ENCODE measurements at places on chromosomes 12 and 14.

GRCh38 chr14:85310491-85311272, 219.3 kb upstream of the FLRT2 start:
- no peak for DNase-seq

DNA sequence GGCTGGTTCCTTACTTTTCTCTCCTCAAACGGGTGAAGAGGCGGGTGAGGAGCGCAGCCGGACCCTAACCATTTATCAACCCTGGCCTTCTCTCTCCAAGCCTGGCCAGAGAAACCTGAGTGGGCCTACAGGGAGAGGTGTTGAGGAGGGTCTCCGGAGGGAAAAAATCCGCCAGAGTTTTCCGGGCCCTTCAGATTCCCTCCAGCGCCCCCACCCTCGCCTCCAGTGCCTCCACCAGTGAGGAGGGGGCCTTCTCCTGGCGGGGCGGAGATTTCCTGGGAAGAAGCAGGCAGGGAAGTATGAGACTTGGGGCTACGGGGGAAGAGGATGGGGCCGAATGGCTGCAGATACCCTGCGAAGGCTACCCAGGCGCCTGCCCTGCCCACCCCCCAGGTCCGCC, 1.4 kb upstream of the HOXC5 start:
- DNase-seq: no peak

- DNase-seq: no peak
Observed at GRCh38 chr12:126994599-126994998, 1272.4 kb upstream of the TMEM132C start.

- DNase-seq: no peak
Observed at GRCh38 chr14:104322531-104323366, 184.4 kb downstream of the KIF26A start.

- DNase-seq: no peak
Observed at GRCh38 chr14:78951602-78952001, 781.4 kb downstream of the NRXN3 start.

GRCh38 chr14:66530526-66530925, 22.6 kb downstream of the GPHN start:
- DNase-seq: no peak

DNA sequence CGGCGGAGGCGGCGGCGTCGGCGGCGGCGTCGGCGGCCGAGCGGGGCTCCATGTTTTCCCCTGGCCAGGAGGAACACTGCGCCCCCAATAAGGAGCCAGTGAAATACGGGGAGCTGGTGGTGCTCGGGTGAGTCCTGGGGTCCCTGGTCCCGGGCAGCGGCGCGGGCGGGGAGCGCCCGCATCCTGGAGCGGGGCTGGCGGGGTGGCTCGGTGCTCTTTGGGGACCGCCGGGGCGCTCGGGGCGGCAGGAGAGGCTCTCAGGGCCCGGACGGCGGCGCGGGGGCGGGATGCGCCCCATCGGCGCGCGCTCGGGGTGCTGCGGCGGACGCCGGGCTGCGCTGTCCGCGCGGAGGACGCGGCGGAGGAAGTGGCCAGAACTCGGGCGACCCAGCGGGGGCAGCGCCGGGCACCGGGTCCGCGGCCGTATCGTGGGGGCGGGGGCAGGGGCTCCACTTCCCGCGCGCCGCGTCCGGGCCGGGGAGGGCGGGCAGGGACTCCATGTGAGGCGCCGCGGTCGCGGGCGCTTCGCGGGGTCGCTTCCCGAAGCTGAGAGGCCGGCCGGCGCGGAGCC, 485 bp downstream of the PELI2 start:
- peak; percentile 3 for DNase-seq

GRCh38 chr14:105745433-105746123, 219.2 kb downstream of the TMEM121 start:
- no peak for DNase-seq

DNA sequence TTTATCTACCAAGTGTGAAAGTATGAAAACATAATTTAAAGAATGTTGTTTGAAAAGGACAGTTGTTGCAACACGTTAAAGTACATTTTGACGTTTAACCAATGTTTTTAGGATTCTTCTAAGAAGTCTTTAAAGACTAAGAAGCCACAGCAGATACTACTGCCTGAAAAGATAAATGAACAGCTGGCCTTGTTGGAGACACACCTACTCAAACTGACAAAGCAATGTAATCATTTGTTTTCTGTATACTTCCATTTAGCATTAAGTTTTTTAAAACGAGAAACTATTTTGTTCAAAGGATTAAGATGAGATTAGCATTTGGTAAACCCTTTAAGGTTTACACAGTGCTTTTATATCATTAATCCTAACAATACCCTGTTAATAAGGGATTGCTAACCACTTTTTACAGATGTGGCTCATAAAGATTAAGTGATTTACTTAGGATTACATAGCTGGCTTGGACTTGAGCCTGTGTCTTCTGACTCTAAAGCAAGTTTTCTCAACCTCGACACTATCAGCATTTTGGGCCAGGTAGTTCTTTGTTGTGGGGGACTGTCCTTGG, 134.4 kb downstream of the CFAP54 start:
- DNase-seq: no peak

GRCh38 chr14:100075681-100076080, 10.5 kb downstream of the EVL start:
- no peak for DNase-seq

DNA sequence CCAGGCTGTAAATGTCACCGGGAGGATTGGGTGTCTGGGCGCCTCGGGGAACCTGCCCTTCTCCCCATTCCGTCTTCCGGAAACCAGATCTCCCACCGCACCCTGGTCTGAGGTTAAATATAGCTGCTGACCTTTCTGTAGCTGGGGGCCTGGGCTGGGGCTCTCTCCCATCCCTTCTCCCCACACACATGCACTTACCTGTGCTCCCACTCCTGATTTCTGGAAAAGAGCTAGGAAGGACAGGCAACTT, 1.3 kb downstream of the GAPDH start:
- DNase-seq: no peak

DNA sequence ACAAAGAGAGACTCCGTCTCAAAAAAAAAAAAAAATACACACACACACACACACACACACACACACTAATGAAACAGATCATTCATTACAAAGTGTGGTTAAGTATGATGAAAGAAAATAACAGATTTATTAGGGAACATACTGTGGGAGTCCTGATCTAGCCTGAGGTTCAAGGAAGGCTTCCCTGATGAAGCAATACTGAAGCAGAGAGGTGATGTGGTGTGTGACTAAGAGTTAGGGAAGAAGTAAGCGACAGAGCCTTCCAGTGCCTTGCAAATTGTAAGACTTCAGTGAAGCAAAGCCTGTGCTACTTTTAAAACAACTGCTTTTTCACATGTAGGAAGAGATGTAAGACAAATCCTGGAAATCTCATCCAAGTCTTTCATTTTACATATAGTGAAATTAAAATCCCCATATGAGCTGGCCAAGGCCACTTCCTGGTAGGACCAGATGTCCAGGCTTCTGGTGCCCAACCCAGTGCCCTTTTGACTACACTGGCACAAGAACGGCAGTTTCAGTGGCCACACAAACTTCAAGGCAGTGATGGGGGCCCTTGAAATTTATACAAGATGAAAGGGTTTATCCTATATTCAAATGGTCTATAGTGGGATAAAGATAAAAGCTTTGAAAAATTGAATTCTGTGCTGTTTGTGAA, 86.2 kb downstream of the STON2 start:
- DNase-seq: no peak

DNA sequence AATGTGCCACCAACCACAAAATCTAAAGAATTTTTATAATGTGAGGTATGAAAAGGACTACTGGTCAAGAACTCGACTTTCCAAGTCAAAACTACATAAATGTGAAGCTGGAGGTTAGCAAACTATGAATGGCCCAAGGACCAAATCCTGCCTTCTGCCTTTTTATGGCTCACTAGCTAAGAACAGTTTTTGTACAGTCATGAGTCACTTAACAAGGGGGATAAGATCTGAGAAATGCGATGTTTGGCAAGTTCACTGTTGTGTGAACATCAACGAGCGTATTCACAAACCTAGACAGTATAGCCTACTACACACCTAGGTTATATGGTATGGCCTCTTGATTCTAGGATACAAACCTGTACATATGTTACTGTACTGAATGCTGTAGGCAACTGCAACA, 28.2 kb downstream of the FERMT2 start:
- no peak for DNase-seq

DNA sequence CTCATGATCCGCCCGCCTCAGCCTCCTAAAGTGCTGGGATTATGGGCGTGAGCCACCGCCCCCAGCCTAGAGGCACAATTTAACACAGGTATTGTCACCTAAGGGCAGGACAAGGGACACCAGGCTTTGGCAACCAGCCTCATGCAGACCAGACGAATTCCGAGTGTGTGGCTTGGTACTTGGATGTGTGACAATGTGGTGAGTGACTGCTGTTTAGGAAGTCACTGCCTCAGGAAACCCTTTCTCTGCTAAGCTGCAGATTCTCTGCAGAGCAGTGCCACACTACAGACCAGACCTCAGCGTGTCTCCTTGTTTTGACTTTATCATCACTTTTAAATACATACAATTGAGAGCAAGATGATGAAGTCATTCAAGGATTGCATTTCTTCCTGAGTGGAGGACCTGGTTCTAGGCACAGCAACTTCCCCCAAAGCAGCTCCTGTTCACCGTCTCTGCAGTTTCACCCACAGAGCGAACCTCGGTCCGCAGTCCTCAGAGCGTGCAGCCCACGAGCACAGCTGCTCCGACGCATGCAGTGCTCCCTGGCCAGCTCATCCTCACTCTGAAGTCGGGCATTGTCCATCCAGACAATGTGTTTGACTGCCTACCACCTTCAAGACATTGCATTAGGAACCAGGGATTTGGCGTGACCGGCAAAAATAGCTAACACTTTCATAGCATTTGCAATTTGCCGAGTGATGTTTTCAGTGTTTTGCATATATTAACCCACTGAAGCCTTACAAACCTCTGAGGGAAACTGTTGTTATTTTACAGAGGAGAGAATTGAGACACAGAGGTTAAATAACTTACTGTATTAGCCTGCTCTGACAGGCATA, 235.2 kb downstream of the CHST11 start:
- DNase-seq: no peak

- no peak for DNase-seq
Observed at GRCh38 chr12:131095826-131096680, 142.3 kb downstream of the ADGRD1 start.

- no peak for DNase-seq
Observed at GRCh38 chr12:2295941-2296461, 243.2 kb downstream of the CACNA1C start.

- no peak for DNase-seq
Observed at GRCh38 chr14:104296388-104297312, 158.3 kb downstream of the KIF26A start.

DNA sequence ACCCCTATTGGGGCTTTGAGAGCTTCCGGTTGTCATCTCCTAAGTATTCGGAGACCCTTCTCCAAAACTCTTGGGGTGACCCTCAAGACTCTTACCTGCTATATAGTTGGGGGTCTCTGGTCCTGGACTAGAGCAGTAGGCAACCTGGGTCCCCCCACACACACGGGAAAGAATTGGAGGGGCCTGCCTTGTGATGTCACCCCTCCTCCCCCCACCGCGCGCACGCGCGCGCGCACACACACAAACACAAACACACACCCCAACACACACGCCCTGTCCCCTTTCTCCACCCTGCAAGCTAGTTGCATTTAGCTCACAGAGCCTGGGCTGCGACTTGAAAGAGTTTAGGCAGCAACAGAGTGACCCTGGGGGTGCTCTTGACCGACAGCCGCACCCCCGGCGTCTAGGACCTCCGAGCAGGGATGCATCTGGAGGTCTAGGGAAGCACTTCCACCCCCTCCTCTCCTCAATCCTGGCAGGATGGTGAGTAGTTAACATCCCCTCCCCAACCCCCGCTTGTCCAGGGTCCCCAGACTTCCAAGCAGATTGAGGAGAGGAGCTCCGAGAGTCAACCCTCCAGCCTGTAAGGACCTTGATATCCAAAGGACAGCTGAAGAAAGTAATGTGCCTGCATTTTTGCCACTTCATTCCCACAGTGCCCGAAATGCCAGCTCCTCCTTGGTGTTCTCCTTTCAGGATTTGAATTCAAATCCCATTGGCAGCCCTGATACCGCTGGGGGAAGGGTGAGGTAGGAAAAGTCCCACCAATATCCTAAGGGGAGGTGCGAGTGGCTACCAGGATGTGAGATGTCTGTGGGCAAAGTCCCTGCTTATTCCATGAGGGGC, 1.4 kb upstream of the DNAJC14 start:
- DNase-seq: peak; percentile 29

DNA sequence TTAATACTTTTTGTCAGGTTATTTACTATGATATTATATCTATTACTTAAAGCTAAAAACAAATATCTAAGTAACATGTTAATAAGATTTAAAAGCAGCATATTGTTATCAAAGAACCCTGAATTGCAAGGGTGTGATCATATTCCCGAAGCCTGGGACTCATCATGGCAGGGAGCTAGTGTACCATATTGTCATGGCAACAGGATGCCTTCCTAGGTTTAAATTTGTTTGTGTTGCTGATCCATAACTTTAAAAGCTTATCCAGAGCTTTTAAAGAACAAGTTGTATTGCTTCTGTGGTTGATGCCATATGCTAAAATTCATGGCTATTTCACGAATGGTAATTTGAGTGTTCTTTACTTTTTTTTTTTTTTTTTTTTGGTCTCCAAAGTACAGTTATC, 500.5 kb downstream of the NAV3 start:
- DNase-seq: no peak

DNA sequence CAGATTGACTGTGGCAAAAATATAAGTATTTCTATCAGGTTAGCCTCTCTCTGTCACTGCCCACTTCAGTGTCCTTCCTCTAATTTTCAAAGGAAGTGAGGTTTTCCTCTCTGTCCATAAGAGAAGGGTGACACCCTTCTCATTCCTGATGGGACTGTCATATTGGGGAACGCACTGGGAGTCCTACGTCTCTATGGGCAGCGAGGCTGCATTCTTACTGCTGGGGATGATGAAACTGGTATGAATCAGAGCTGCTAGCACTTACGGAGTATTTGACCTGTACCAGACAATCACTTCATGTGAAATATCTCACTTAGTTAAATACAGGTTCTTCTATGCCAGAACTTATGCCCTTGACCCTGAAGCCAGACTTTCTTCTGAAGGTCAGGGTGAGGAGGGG, 436.3 kb downstream of the DPF3 start:
- no peak for DNase-seq

GRCh38 chr12:81888106-81888740, 129.1 kb upstream of the PPFIA2 start:
- DNase-seq: no peak

- DNase-seq: no peak
Observed at GRCh38 chr14:68379510-68380328, 413.1 kb downstream of the ZFP36L1 start.

DNA sequence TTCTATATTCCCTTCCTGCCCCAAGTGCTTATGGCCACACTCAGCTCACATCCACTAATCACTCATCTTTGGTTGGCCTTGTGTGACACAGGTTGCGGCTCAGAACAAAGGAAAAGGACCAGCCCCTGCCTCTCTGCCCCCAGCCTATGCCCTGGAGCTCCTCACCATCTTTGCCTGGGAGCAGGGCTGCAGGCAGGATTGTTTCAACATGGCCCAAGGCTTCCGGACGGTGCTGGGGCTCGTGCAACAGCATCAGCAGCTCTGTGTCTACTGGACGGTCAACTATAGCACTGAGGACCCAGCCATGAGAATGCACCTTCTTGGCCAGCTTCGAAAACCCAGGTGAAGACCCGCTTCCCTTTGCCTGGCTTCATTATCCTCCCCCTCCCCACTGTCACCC, 15.8 kb upstream of the OAS2 start:
- DNase-seq: no peak

Data from stimulated activated CD4-positive, alpha-beta T cell treated with anti-CD3 and anti-CD28 coated beads, Interleukin-12 subunit alpha, Interleukin-12 subunit beta, amount 100 ng/mL, for 24 hours (primary cell).